ENCODE measurements at places on chromosomes 3 and 15.

GRCh38 chr3:25583343-25583742 lies 81.4 kb downstream of the TOP2B start:
- no peak for DNase-seq

- DNase-seq: no peak
These were observed 12.5 kb downstream of the DPH6 start for GRCh38 chr15:35533130-35534110.

DNA sequence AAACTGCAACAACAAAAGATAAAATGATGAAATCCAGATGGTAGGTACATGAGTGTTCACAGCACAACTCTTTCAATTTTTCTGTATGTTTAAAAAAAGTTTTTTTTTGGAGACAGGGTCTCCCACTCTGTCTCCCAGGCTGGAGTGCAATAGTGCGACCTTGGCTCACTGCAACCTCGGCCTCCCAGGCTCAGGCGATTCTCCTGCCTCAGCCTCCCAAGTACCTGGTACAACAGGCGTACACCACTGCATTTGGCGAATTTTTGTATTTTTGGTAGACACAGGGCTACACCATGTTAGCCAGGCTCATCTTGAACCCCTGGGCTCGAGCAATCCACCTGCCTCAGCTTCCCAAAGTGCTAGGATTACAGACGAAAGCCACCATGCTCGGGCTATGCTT lies 18.6 kb downstream of the LRRFIP2 start:
- DNase-seq: no peak

- no peak for DNase-seq
These were observed 96.0 kb upstream of the EIF1B start for GRCh38 chr3:40213556-40213955.

DNA sequence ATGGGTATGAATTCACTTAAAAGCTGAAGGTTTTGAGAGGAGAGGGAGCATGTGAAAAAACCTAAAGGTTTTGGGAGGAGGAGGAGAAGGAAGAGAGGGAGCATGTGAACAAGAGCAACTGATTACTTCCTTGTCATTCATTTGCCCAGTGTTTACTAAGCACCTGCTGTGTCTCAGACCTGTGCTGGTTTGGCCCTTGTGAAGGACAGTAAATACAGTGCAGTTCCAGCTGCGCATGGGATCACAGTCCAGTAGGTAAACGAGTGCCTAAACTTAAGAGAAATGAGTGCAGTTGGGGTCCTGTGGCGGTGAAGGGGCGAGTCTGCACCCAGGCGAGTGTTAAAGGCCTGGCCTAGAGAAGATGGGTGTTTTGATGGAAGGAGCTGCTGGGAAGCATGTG lies 38.6 kb downstream of the IGF1R start:
- DNase-seq: no peak

GRCh38 chr3:66416556-66417304 lies 84.1 kb downstream of the LRIG1 start:
- no peak for DNase-seq

- DNase-seq: no peak
These were observed 928 bp downstream of the CEP97 start for GRCh38 chr3:101725194-101725889.

DNA sequence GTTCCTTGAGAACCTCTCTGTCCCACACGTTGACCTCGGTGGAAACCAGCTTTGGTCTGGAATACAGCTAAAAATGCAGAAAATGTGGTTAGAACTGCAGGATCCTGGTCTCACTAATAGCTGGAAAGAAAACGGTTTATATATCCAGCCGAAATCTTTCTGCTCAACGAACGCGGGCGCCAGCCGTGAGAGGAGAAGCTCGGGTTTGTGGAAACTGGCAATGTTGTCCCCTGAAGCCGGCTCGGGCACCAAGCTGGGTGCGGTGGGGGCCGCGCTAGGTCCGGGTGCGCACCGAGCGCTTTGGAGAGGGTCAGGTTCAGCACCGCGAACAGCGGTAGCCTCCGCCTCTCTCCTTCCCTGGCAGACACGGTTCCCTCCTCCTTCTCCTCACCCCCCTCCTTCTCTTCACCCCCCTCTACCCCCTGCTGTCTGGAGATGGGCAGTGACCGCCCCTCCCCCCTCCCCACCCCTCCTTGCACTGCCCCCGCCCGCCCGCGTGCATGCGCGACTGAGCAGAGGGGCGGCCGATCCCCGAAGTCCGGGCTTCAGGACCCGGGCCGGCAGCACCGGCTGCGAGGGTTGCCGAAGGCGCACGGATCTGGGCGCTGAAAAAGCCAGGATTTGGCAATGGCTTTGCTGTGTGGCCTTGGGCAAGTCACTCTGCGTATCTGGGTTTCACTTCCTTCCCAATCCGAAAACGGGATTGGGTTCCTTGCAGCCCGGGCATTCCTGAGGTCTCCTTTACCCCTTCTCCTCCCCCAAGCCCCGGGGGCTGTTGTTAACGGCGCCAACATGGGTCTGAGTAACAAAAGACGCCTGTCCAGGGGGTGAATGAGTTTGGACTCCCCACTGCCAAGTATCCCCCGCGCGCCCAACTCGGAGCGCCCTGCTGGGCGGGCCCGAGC lies at the start of gene SKOR1:
SKOR1 (plus strand) TSS at position 534 of the 905 bp plus-strand sequence; CDS start at position 628, 94 bp downstream.
- DNase-seq: no peak

GRCh38 chr15:29183071-29183831 lies 86.4 kb downstream of the NSMCE3 start:
- DNase-seq: no peak

DNA sequence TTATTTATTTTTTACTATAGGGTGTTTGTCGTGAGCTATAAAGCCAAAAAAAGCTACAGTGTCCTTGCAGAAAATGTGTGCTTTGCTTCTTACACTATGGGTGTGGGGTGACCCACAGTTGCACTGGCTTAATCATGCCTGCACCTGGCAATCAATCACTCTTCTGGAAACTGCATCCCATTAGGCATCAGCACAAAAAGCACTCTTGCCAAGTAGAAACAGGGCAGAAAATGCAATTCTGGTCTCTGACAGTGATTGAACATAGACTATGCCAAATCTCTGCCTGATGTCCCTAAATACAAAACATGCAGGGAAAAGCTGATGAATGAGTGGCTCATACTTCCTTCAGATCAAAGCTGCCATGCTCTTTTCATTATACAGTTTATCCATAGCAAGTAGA lies 30.4 kb upstream of the PLAAT1 start:
- no peak for DNase-seq

DNA sequence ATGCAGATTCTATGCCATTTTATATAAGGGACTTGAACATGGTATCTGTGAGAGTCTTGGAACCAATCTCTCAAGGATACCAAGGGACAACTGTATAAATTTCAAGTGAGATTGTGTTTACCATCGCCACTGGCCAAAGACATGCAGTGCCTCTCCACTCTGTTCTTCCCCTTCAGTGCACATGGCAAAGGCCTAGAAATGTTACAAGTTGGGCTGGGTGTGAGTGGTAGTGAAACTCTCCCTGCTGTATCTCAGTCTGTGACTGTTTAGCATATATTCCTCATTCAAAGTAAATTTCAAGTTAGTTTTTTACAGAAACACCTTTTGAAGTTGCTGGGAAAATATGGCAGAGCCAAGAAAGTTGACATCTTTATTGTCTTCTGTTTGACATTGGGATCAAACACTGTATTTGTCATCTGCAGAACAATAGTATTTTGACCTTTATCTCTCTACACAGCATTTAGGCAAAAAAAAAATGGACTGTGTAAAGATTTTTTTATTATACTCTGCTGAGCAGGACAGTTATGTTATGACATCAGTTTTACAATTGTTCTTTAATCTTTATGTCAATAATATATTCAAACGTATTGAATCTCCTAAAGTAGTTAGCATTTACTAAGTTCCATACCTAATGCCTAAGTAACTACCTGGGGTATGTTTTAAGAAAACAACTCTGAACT lies 101.4 kb downstream of the CCNL1 start:
- no peak for DNase-seq

DNA sequence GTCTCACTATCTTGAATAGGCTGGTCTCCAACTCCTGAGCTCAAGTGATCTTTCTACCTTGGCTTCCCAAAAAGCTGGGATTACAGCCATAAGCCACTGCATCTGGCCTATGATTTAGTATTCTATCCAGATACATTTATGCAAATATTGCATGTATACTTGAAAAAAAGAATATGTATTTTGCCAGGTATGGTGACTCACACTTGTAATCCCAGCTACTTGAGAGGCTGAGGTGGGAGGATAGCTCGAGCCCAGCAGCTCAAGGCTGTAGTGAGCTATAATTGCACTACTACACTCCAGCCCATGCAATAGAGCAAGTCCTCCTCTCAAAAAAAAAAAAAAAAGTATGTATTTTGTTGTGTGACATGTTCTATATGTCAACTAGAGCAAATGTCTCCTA lies 54.4 kb downstream of the SLC15A2 start:
- no peak for DNase-seq

DNA sequence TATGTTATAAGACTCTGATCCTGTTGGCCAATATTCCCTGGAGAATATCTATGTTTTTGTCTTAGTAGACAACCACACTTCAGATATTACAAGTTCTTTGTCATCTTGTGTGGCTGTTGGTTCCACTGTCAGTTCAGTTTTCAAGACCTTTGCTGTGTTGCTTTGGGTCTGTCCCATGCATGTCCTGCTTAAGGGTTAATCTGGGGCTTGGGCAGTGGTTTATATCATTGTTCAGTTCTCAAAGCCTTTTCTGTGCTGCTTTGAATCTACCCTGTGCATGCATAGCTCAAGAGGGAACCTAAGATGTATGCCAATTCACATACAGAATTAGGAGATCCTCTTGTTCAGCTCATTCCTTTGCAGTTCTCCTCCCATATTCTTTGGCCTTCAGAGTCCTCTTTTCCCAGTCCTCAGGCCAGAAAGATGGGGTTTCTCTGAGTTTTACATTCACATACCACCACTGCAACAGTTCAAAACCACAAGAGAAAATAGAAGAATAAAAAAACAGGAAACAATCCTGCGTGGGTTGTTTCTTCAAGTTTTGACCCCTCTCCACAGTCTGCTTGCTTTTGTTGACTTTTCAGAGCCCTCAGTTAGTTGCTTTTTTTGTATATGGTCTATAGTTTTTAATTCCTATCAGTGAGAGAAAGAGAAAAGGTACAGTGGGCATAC lies 21.6 kb downstream of the BUB1B start:
- no peak for DNase-seq

DNA sequence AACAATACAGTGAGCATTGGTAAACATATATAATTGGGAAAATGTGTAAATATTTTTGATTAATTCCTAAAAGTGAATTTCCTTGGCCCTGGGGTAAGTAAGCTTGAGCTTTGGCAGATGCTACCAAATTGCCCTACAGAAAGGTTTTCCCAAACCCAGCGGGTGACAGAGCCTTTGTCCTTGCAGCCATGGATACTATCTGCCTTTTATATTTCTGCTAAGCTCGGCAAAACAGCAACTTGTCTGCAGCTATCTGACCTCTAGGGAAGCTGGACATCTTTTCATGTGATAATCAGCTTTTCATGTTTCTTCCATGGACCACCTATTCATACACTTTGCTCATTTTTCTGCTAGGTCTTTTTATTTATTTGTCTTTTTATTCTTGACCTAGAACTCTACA lies 64.7 kb upstream of the SEC22A start:
- no peak for DNase-seq
